ENCODE measurements at places on chromosomes 13 and 19.

- DNase-seq = no peak
Observed at GRCh38 chr19:5086230-5086629, 117.3 kb downstream of the KDM4B start.

GRCh38 chr13:99273128-99273527 is 14.9 kb upstream of the GPR18 start:
- no peak for DNase-seq

DNA sequence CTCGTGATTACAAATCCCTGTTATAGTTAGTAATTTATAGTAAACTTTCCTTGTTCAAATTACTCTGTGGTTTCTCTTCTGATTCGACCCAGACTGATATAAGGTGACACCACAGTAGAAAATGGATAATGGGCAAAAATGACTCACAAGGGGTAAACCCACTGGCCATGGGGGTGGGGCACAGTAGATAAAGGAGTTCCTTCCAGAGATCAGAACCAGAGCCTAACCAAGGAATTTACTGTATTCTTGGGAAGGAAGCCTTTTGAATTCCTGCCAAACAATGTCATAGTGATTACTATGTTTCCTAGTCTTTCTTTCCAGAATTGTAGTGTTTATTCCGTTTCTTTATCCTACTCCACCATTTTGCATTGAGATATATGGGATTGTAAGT is 21.9 kb downstream of the MIR17HG start:
- peak; percentile 44 for DNase-seq

GRCh38 chr19:3479177-3479833 is 1.0 kb downstream of the SMIM24 start:
- peak; percentile 95 for DNase-seq

DNA sequence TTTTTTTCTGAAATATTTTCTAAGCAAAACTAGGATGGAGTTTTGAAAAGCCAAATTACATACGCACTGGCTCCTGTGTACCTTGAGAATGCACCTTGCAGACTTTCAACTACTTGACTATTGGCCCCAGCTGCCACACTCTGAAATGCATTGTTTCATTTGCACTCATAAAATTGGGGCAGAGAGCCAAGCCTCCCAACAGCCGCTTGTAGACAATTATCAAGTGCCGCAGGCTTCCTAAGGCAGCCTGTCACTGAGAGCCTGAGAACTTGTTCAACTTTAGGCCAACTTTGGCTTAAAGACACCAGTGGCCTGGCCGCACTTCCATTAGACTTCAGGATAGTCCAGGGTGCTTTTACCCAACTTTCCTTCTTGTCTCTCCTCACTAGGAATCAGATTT is 115.7 kb upstream of the STARD13 start:
- no peak for DNase-seq

DNA sequence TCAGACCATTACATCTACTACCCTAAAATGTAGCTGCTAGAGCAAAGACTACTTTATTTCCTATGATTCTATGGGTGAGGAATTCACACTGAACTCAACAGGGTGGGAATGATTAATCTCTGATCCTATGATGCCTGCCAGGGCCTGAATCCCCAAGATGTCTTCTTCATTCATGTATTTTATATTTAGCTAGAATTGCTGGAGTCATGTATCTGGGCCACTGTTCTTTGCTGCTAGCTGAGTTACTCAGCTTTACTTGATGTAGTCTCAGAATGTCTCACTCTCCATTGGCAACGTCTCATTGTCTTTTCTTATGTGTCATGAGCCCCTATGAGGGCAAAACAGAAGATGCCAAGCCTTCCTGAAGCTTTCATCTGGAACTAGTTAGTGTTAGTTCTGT is 21.1 kb downstream of the ZNF582 start:
- DNase-seq = no peak

DNA sequence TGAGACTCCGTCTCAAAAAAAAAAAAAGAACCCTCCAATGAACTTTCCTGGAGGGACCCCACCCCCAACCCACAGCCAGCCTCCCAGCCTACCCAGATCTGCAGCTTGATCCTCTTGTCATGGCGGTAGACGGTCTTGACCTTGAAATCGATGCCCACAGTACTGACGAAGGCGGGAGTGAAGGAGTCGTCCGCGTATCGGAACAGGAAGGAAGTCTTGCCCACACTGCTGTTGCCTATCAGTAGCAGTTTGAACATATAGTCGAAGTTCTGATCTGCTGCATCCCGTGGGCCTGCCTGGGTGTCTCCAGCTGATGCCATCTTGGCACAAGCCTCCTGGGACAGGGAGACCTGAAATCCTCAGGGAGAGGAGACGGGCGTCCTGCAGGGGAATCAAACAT is 2.4 kb downstream of the RAB3D start:
- DNase-seq = peak; percentile 72

DNA sequence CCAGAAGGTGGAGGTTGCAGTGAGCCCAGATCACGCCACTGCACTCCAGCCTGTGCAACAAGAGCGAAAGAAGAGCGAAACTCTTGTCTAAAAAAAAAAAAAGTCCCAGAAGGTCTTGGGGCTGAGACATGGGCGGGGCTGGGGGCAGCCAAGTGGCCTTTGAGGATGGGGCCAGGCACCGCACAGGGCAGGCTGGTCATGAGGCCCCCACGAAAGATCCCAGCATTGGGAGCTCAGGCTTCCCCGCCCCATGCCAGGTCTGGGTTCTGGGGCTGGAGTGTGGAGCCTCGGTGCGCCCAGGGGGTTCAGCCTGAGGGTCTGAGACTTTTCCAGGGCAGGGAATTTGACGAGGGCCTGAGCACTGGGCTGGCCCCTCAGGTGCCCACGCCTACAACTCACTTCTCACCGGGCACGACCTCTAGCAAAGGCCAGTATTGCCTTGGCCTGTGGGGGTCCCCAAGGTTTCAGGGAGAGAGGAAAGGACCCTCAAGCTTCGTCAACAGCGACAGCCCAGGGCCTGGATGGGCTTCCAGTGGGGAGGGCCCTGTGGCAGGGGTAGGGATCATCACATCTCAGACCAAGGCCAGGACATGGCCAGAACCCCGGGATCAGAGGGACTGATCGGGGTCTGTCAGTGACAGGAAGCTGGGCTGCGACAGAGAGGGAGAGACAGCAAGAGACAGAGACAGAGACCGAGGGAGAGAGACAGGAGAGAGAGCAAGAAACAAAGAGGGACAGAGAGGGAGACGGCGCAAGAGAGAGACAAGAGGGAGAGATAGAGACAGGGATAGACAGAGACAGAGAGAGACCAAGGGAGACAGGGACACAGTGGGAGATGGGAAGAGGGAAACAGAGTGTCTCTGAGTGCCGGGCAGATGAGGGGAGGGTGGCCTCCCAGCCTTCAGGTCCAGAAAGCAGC is 7.5 kb upstream of the MEX3D start:
- no peak for DNase-seq

- DNase-seq = no peak
Observed at GRCh38 chr19:6768236-6768785, 1.1 kb upstream of the SH2D3A start.

- no peak for DNase-seq
Observed at GRCh38 chr13:29059800-29060199, 239.7 kb downstream of the MTUS2 start.

DNA sequence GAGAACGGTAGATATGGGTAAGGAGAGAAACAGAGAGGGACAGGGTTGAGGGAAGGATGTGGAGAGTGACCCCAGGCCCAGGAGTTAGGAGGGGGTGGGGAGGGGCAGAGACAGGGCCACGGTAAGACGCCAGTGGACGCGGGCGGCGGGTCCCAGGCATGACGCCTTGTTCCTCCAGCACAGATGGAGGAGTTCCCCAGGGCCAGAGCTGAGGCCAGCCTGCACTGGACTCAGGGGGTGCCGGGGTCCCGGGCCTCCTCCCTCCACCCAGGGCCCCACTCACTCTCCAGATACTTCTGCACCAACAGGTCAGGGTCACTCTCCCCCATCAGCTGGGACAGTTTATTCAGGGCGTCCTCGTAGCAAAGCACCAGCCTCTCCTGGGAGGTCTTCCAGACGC is 22.0 kb upstream of the EMP3 start:
- no peak for DNase-seq

GRCh38 chr13:96539791-96540190 is 449.9 kb downstream of the HS6ST3 start:
- no peak for DNase-seq

- no peak for DNase-seq
Observed at GRCh38 chr19:31617010-31617585, 267.9 kb upstream of the TSHZ3 start.

GRCh38 chr19:53002479-53002878 is 11.2 kb upstream of the ERVV-1 start:
- DNase-seq = no peak
